ENCODE measurements at places on chromosomes 7 and 10.

DNA sequence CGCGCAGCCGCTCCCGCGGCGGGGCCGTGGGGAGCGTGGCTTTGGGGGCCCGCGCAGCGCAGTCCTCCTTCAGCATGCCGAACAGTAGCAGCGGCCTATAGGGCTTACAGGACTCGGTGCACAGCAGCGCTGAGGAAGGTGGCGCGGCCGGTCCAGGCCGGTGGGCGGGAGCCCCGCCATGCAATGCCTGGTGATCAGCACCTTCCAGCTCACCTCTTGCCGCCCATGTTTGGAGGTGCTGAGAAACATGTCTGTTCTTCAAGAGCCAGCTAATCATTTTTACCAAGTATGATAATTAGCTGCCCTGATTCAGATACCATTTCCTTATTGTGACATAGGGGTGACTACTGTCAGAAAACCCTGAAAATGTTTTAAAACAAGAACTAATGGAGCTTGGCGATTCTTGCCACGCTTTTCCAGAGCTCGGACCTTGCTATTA lies 33.5 kb upstream of the SFTPD start:
- peak; percentile 12 for DNase-seq

DNA sequence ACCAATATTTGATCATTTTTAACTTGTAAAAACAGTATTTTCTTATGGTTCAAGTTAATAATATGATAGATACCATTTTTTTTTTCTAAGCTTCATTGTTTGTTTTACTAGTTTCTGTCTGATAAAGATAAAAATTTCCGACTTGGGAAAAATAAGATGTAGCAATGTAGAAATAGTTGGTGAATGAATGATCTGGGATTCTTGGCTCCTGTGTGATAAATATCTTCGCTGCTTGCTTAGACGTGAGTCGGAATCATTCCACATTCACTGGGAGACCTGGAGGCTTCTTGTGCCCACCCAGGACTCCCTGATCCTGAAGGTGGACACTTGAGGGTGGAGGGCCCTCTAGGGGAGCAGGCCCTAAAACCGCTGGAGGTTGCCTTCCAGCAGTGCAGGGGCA lies 47.9 kb downstream of the EXOC4 start:
- DNase-seq: no peak

DNA sequence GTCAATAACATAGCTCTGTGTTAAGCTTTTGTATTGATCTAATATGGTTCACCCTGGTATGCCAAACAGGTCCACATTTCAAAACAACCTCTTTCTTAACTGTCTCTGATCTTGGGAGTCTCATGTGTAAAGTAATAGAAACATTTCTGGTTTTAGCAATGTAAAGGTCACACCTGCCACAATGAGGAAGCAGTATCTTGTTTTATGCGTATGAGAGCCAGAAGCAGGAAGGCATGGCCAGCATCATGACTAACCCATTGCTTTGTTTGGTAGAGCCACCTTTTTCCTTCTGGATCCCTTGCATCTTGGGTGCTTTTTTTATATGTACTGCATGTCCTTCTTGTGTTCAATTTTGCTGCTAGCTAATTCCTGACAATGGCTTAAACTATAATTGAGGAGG lies 411.3 kb upstream of the SEMA3C start:
- no peak for DNase-seq

DNA sequence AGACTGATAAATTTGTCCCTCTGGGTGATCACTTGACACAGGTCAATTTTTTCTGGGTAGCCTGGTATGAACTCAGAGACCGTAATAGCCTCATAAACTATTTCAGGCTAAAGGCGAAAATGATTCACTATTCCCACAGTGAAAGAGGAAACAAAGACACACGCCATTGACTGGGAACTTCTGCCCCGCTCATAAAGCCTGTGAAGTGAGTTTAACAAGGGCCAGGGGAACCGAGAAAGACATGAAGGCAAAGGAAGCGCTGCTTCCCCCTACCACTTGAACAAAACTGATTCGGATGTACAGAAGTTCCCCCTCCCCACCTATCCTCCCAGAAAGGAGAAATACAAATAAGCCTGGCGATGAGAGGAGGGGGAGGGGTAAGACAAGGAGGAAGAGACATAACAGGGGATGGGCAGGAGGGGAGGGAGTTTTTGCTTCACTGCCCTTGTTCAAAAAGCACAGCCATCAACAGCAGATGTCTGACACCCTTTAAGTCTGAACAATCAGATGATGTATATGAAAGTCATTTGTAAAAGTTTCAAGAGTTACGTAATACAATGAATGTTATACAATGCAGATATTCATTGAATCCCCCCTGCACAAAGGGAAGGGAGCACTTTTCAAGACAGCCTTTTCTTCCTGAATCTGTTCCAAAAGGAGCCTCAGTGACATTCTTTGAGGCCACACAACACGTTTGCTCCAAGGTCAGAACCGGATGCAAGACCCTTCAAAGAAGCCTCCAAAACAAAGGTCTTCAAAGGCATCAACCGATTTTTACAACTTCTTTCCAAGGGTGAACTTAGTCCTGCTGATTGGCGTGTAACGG lies 734 bp downstream of the ABCB4 start:
- no peak for DNase-seq

DNA sequence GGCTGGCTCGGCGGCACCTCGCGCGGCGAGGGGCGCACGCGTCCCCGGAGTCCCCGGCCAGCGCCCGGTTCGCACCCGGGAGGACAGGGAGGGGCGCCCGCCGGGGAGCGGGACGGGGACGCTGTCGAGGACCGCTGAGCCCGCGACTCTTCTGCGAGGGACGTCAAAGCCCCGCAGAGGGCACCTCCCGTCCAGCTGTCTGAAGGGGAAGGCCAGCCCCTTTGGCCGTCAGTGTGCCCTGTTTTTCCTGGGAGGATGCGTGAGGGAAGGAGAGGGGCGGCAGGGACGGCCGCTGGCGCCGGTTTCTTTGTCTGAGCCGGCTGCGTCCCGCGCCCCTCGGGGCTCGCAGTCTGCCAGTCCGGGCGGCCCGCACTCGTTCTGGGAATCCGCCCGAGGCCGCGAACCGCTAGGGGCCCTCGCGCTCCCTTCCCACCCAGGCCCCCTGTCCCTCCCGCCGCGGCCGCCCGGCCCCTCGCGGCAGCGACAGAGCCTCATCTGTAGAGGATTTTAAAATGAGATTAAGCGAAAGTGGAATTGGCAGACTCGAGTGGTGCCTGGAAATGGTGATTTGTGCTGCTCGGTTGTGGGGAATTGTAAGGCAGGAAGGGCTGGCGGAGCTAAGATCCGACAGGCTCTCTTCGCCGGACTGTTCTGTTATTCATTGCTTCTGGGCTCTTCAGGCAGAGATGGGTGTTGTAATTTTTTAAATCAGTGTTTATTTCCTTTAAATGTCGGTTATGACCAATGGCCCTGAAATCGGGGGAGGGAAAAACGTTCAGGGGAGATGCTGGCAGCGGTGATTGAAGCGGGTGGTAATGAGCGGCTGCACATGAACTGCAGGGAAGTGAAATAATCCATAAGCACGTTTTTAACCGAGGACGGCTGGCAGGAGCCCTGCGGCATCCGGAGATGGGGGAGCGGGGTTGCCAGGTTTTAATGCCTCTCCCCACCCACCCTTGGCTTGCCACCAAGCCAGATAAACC lies 618 bp upstream of the RELN start:
- peak; percentile 2 for DNase-seq

DNA sequence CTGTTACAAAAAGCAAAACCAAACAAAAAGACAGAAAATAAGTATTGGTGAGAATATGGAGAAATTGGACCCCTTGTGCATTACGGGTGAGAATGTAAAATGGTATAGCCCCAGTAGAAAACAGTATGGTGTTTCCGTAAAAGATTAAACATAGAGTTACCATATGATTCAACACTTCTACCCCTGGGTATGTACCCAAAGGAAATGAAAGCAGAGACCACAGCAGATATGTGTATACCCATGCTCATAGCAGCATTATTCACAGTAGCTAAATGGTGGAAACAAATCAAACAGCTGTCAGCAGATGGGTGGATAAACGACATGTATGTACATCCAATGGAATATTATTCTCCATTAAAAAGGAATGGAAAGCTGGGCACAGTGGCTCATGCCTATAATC lies 42.4 kb downstream of the STARD3NL start:
- DNase-seq: peak; percentile 56

DNA sequence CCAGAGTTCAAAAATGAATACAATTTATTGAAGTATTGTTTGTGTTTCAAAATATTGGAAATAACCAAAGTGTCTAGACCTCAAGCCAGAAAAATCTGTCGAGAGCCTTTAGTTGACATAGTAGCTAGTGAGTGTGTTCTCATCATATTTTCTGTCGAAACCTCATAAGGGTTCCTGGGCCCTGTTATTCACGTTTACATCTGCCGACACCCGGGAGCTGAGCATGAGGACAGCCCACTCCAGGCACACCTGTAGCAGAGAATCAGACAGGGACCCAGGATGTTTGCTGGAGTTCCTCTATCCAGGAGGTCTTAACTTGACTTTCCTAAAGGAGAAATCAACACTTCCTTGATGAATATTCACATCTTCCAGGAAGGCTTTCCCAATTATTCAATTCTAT lies 72.1 kb upstream of the FGL2 start:
- no peak for DNase-seq

DNA sequence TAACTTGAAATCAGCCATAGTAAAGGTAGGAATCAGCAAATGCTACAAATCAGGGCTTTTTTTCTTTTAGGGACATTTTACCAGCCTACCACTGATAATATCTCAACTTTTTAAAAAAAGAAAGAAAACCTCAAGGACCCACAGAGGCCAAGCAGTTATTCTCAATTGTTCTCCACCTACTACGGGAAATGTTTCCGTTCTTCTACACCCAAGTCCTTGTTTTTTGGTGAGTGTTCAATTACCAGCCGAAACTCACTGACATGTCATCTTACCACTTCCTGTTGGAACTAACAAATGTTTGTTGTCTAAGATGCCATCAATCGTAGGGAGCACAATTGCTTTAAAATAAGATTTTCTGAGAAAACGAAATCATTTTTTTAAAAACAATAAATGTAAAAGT lies 50.2 kb upstream of the CDK1 start:
- peak; percentile 66 for DNase-seq

DNA sequence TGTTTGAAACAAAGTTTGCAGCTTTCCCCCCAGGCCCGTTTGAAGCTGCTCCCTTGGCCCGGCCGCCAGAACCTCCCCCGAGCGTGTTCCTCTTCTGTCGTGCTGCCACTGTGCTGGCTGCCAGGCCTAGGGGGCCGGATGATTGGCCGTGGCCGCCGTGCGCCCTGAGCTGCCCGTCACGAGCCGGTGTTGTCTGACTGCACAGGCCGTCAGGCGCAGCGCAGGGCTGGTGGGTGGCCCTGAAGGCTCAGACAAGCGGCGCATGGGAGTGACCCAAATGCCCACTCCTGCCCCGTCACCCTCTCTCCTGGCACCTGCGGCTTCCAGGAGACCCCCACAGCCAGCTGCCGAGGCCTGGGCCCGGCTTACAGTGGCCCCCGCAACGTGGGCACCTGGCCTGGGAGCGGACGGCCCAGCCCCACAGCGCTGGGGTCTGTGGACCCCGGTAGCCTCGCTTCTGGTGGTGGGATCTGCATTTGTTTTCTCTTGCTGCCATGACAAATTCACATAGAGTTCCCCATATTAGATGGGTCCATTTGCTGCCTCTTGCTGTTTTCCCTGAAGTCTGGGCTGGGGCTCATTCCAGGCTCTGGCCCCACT lies 13.1 kb downstream of the JAKMIP3 start:
- DNase-seq: no peak

DNA sequence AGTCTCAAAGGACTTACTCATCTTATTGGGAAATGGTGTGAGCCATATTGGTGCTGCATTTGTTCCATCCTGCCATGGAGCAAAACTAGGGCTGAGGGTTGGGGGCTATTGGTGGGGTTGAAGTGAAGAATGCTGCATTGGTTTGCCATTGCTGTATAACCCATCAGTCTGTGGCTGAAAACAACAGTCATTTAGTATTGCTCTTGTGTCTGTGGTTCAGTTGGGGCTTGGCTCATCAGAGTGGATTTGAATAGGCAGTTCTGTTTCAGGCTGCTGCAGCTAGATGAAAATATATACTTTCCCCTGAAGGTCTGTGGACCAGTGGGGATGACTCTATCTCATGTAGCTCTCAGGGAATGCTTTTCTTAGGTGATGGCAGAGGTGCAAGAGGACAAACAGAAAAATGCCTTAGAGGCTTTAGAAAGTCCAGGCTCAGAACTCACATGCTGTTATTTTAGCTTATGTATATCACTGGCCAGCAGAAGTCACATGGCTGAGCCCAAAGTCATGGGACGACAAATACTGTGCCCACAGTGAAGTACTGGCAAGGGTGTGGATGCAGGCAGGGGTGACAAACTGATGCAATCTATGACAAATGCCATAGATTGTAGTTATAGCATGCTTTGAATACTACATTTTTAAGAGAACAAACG lies 15.2 kb upstream of the EXOC6 start:
- peak; percentile 16 for DNase-seq

- peak; percentile 56 for DNase-seq
These were observed 55.2 kb upstream of the FRMD4A start for GRCh38 chr10:14385596-14386593.

DNA sequence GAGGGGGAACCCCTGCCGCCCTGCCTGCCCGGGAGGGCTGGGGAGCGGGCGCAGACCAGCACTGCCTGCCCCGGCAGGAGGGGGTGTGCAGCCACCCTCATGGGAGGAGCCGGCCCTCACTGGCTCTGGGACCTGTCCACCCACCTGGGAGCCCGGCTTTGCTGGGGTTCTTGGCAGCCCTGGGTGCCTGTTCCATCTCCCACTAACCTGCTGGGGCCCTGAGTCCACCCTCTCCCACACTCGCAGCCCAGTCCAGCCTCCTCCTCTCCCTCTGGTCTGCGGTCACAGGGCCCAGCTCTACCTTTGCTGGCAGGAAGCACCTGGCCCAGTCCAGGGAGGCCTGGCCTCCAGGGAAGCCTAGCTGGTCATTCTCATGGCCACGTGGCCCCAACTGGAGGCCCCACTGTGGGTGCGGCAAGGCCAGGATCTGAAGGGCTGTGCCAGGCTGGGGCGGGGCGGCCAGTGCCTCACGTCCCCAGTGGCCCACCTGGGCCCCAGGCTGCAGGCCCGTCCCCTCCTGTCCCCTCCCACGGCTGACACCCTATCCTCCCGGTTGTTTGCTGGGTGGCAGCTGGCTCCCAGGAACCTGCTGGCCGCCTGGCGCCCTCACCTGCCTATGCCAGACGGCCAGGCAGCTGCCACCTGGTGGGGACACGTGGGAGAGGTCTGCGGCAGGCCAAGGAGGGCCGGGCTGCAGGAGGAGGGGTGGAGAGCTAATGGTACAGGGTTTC lies at the start of gene TMEM184A:
TMEM184A (minus strand) TSS at position 393 of the 731 bp plus-strand sequence. CDS start 721 bp downstream, outside the sequence.
- DNase-seq: peak; percentile 50

- peak; percentile 83 for DNase-seq
These were observed 841 bp downstream of the GLUD1 start for GRCh38 chr10:87093632-87094372.

- DNase-seq: no peak
These were observed 126.2 kb downstream of the LHPP start for GRCh38 chr10:124587811-124588211.

- no peak for DNase-seq
These were observed 78.4 kb upstream of the CACNA2D1 start for GRCh38 chr7:82521906-82522445.

GRCh38 chr7:126450269-126450671 lies 802.5 kb downstream of the GRM8 start:
- no peak for DNase-seq

- DNase-seq: peak; percentile 38
These were observed 163.0 kb upstream of the PPP1R3A start for GRCh38 chr7:114081606-114082425.

- peak; percentile 91 for DNase-seq
These were observed 40.3 kb downstream of the ZC3HC1 start for GRCh38 chr7:130010689-130011412.

Data from activated CD4-positive, alpha-beta T cell treated with anti-CD3 and anti-CD28 coated beads, Interleukin-2, Interleukin-6, amounts not matched to agents 100 ng/mL and 50 ng/mL, durations not matched to agents 16 hours and 8 hours (primary cell).